Inflammatory macrophage treated with lipopolysaccharide for 1 hour (primary cell): ENCODE measurements at places on chromosomes 11 and 22.

GRCh38 chr11:131301306-131301705, 69.1 kb upstream of the NTM start:
- no peak for DNase-seq

DNA sequence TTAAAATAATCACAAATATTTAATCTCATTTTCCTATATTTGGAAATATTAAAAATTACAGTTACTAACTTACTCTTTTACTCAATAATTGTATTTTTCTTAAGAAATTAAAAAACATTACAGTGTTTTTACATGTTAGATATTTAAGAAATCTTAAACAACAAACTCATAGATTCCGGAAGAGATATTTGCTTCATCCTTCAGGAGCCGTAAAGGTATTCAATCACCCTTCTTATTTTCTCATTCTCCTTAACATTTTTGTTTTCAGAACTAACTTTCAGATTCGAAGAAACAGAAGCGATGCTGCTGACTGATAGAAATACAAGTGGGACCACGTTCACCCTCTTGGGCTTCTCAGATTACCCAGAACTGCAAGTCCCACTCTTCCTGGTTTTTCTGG, at the start of gene OR5D18:
Gene OR5D18 (plus strand): TSS at position 301 of the 400 bp plus-strand sequence. CDS start 0 bp downstream, at position 301.
- no peak for DNase-seq

DNA sequence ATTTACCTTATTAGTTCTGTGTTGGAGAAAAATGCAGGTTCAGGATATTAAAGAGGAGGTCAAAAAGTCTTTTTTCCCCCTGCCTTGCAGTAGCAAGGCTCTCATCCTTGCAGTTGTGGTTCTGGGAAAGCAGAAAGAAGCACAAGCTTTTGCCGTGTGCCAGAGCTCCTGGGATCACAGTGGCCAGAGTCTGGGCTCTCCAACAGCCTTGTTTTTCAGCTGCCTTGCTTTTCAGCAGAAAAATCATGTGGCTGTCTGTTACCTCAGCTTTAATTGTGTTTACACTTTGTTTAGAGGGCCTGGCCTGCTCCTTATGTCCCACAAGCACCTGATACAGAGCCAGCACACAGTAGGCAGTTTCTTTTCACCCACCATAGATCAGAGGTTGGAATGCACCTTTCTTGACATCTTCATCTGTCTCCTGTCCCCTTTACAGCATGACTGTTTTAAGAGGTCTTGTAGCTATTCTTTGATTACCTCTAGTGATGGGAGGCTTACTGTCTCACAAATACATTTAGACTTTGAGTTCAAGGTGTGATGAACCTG, 67.5 kb downstream of the TEAD1 start:
- no peak for DNase-seq

GRCh38 chr22:37470087-37470445, 16.1 kb downstream of the MFNG start:
- no peak for DNase-seq

DNA sequence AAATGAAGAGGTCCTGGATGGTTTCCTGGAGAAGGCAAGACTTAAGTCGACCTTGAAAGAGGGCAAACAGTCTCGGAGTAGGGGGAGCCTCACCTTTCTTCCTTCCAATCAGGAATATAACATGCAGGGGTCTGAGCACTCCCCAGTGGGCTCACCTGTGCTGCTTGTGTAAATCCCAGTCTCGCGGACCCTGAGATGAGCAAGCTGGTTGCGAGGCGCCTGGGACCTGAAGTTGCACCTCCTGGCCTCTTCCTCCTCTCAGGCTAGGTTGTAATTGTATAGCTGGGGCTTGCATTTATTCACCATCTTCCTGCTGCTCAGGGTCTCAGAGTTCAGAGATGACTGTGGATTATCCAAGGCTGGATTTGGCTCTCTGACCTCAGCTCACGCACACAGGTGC, 7.5 kb upstream of the WBP2NL start:
- no peak for DNase-seq

DNA sequence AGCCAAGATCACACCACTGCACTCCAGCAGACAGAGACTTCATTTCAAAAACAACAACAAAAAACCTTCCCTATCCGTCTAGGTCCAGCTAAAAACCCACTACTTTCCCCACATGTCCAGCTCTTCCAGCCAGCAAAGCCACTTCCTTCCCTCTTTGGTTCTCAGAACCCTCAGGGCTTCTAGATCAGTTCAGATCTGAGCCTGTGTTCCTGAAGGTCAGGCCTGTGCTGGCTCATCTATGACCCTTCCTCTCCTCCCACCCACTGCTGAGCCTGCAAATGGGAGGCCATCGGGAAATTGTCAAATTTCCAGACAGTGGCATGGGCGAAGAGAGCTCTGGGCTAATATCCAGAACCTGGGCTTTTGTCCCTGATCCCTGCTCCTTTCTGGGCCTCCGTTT, 37.8 kb downstream of the SLCO2B1 start:
- DNase-seq = peak; percentile 83

DNA sequence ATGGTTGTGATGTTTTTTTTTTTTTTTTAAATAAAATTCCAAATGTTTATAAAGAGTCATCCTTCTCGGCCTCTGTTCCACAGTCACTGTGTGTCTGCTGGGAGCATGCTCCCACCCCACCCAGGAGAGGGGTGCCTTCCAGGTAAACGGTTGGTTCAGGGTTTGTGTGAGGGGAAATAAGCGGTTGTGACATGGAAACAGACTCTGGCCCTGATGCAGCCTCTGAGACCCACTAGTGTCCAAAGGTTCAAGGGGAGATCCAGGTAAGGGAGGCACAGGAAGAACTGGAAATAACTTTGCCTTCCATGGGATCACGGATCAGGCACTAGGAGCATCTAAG, 6.0 kb upstream of the GAS2L1 start:
- DNase-seq = no peak

- no peak for DNase-seq
Observed at GRCh38 chr22:49845666-49846459, 7.8 kb upstream of the ZBED4 start.

GRCh38 chr11:67302571-67303131, 679 bp upstream of the SSH3 start:
- no peak for DNase-seq

DNA sequence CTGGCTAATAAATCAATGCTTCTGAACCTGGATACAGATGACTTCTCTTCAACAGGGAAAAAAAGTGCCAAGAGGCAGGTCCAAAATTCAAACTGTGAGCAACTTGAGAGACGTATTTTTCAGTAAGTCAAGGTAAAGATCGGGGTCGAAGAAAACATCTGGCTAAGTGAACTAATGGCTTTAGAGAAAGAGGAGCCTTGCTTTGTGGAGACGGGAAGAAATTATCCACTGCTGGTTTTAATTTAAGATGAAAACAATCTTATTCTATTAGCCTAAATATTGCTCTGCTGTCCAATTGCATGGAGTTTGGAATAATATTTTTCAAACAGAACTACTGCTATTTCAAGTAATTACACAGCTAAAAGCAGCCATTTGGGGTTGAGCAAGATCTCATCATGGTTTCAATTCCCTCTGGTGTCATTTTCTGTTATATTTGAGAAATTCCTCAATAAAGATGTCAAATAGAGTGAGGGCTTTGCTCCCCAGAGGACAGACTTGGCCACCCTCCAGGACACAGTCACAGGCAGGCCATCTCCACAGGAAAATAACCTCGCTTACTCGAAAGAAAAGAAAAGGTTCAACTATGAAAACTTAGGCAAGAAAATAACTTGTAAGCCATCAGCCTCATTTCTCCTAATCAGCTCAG, 29.8 kb downstream of the SCUBE1 start:
- DNase-seq = peak; percentile 51

GRCh38 chr11:94550513-94550912, 6.8 kb downstream of the FUT4 start:
- DNase-seq = peak; percentile 58

GRCh38 chr22:35425971-35426800, 26.2 kb downstream of the MCM5 start:
- no peak for DNase-seq

GRCh38 chr11:58757439-58757838, 25.7 kb upstream of the GLYAT start:
- DNase-seq = no peak

- DNase-seq = no peak
Observed at GRCh38 chr22:48238966-48239365, 1476.5 kb downstream of the TBC1D22A start.

GRCh38 chr11:69460540-69461257, 20.8 kb upstream of the LINC01488 start:
- no peak for DNase-seq

DNA sequence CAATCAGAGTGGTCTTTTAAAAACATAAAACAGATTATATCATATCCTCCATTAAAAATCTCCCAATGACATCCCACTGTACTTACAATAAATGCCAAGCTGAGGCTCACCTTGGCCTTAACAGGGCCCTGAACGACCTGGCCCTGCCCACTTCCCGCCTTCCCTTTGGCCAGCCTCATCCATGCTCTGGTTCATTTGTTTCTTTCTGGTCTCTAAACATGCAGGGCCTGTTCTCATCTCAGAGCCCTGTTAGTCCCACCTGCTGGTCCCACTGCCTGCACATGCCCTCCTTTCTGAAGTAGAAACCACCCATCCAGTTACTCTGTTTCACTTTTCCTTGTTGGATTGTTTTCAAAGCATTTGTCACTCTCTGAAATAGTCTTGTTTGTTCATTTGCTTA, 227.4 kb downstream of the INSC start:
- no peak for DNase-seq

DNA sequence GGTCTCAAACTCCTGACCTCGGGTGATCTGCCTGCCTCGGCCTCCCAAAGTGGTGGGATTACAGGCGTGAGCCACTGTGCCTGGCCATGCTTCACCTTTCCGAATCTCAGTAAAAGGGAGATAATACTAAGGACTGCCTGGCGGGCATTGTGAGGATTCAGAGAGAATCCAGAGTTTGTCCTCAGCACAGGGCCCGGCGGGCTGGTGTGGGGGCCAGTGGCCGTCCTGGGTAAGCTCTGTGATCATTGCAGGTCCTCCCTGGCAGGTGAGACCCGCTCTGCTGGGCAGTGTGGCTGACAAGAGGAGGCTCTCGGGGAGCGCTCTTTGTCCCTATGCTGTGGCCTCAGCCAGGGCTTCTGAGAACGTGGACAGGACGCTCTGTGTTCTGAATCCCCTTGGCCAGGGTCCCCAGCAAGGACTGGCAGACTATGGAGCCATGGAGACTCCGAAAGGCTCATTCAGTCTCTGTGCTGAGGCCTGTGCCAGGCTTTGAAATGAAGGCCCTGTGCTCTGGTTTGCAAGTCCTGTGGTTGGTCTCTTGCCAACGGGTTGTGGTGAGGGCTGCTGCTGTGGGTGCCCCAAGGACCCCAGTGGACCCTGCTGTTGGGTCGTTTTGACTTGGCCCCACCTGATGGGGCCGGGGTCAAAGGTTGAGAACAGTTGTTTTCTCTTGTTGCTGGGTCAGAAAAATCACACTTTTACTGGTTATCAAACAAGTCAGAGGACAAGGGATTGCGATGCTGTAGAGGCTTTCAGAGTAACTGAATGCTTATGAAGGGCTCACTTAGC, 2.1 kb downstream of the TPCN2 start:
- no peak for DNase-seq

GRCh38 chr11:19907008-19907579, 194.5 kb downstream of the NAV2 start:
- no peak for DNase-seq

DNA sequence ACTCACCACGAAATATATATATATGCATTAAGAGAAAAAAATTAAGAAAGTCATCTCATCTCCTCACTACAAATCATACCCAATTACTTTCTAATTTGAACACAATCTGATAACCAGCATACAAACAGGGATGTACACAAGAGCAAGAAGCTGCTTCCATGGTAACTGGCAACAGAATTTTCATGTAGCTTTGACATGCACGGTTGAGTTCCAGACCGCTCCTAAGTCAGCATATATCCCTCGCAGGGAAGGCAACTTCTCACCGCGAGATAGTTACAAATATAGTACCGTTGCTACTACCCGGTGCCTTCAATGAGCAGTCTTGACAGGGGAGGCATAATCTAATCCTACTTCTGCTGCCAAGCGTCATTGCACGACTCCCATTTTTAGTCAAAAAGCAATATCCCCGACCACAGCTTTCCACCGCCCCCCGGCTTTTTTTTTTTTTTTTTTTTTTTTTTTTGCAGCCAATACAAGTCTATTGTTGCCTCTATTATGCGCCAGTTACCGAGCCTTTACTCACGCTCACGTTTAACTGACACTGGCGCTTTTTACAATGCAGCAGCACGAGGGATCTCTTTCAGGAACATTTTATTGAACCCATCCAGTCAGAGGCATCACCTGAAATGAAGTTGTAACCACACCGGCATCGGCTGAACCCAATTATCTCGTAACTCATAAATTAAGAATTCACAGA, 2.2 kb downstream of the CADM1 start:
- no peak for DNase-seq

DNA sequence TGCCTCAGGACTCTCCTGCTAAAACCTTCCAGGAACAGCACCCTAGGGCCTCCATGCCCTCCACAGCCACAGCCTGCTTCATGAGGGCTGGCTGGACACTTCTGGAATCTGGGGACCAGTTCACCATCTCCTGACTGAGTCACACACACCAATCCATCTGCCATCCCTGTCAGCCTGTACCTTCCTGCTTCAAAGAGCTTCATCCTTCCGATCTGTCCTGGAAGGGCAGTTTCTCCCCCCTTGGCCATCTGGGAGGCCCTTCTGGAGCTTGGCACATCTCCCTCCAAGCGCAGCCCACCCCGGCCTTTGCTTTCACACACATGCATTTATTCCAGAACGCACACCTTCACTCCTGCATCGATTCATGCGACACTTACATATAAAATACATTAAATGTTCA, 13.0 kb downstream of the APBB1 start:
- DNase-seq = no peak

- DNase-seq = no peak
Observed at GRCh38 chr22:50280708-50281383, 10.7 kb upstream of the MAPK11 start.

- DNase-seq = no peak
Observed at GRCh38 chr11:11217289-11217928, 135.6 kb downstream of the CSNK2A3 start.

GRCh38 chr11:130418756-130419155, 9.7 kb downstream of the ADAMTS8 start:
- no peak for DNase-seq

DNA sequence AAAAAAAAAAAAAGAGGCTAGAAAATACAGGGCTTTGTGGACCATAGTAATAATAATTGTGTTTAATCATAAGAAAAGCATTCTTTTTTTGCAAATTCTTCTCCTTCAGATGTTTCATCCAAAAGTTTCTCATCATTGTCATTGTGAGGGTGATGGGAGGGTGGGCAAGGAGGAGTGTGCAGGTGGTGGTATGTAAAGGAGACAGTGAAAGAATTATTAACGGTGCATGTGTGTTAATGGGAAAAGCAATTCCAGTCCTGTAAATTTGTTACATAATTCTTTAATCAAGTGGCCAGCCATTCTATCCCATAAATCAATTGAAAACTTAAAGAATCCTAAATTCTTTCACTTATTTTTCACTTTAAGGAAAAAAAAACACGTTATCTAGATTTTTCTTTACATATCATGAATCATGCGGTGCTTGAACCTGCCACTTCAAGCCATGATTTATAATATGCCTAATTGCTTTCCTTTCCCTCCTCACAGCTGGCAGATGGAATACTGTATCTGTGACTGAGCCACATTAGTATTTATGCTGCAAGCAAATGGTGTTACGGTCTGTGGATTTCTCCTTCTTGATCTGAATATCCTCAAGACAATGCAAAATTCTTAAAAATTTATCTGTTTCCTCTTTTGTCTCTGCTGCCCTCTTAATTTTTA, 318.5 kb downstream of the JRKL start:
- no peak for DNase-seq
